ENCODE measurements at places on chromosomes 1 and 21.

DNA sequence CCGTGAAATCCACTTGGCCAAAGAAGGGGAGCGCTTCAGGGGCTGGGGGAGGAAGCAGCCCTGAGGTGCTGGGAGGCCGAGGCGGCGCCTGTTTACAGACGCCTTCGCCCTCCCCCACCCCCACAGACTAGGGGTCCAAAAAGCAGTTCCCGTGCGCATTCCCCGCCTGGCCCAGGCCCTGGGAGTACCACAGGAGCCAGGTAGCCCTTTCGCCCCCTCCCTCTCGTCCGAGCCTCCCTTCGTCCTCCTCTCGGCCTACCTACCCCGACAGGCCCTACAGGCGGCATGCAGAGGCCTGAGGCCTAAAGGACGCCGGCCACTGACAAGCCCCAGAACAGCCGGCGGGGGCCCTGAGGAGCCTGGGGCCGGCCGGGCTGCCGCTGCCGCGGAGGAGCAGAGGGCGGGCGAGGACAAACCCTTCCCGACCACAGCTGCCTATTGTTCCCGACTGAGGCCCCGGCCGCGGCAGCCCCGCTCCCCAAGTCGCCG lies 522 bp downstream of the RC3H1 start:
- no peak for DNase-seq

DNA sequence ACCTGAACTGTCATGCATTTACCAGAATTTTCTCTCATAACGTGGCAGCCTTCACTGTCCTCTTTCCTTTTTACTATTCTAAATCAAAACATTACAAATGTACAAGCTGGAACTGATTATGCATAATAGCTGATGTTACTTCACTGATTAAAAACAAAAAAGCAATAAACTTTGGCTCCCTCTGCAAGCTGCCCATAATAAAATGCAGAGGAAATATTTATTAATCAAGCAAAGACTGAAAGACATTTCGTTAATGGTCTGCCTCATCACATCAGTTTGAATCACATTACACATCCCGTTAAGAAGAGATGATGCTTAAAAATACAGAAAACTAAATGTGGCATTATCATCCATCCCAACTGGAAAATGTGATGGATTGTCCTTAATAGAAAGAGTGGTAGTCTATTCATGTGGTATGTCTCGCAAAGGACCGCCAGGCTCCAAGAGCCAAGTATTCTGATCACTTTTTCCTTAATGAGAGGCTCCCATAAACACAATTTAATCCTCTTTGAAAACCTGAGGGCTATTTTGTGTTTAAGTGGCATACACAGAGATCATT lies 225.3 kb downstream of the RGS7 start:
- DNase-seq = no peak

DNA sequence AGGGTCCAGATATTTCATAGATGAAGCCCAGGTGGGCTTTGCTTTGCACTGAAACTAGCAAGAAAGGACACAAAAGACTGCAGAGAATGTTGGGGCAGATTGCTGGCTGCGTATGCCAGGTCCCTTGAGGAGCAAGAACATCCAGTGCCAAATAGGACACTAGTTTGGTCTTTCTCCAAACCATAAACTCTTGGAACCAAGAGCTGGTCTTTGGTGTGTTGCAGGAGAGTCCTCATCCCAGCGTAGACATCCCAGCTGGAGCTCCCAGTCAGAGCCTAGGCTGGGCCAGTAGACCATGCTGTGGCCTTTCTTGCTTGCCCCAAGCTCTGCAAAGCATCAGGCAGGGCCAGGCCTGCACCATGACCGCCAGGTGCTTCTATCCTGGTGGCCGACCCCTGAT lies 87.5 kb downstream of the ATP5PO start:
- DNase-seq = no peak

GRCh38 chr1:212512816-212513559 lies 80.3 kb downstream of the NENF start:
- DNase-seq = no peak

DNA sequence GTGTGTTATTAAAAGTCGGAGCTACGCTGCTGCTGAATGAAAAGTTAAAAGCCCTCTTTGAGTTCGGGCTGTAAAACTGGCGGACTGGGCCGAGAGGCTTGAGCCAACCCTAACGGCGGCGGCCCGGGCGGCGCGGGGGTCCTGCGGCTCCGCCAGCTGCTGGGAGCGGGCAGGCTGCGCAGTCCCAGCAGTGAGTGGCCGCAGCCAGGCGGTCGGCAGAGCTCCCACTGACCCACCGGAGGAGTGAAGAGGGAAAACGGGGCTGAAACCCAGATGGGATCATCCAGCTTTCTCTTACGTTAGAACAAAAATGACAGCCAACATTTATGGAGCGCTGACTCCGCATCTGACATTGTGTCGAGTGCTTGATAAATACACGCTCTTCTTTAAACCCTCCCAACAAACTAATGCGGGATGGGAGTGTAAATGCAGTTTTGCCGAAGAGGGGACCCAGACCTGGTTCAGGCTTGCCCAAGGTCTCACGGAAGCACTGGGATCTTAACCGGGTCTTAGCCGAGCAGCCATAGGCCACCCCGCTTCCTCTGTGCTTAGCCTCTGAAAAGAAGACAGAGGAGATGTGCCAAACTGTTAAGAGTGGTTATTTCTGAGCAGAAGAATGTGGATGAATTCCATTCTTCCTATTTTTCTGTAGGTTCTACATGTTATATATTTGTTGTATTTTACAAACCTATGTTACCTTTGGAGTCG lies 3.5 kb downstream of the GRHL3 start:
- DNase-seq = no peak

GRCh38 chr1:1305300-1306069 lies 2.2 kb downstream of the ACAP3 start:
- DNase-seq = peak; percentile 74

DNA sequence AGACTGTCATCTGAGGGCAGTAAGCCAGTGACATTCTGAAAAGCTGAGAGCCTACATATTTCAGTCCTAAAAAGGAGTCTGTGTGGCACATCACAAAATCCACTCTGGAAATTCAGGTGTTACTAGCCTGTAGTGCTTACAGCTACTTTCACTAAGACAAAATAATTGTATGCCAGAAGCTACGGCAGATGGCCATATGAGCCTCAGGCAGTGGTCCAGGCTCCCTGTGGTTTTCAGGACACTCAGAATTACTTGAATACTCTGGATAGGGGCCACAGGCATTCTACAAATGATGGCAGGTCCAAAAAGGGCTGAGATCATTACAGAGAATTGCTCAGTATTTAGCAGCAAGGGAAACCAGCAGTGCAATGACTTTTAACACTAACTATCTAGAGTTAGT lies 527.1 kb downstream of the MRPL39 start:
- no peak for DNase-seq

GRCh38 chr1:241202401-241202800 lies 154.6 kb downstream of the RGS7 start:
- no peak for DNase-seq

GRCh38 chr1:50111503-50111902 lies 2.8 kb downstream of the ELAVL4 start:
- no peak for DNase-seq

All from CD4-positive, alpha-beta T cell treated with Interleukin-6 at 100 ng/mL for 8 hours (primary cell).